Stimulated activated CD8-positive, alpha-beta memory T cell treated with anti-CD3 and anti-CD28 coated beads, Interleukin-15, amount 100 ng/mL, for 24 hours (primary cell): ENCODE measurements at places on chromosomes 2 and 18.

GRCh38 chr2:238631491-238632180, 204.9 kb downstream of the ASB1 start:
- DNase-seq = no peak

DNA sequence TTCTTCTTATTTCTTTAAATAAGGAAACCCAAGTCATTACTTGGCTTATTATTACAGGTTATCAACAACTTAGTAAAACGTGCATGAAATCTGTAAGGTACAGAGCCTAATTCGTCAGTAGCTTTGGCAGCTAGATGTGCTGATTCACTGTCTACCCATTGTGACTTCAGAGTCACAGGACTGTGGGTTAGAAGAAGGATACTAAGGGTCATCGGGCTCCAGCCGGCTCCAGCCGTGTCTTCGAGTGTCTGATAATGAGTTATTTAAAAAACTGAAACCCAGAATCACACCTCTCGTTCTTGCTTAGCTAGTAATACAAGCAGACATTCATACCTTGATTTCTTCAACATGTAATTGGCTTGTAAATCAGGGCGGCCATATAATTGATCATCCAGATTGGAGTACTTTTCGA, 170.5 kb downstream of the FMNL2 start:
- DNase-seq = no peak

- no peak for DNase-seq
These were observed 83.7 kb upstream of the UBXN4 start for GRCh38 chr2:135657806-135658582.

DNA sequence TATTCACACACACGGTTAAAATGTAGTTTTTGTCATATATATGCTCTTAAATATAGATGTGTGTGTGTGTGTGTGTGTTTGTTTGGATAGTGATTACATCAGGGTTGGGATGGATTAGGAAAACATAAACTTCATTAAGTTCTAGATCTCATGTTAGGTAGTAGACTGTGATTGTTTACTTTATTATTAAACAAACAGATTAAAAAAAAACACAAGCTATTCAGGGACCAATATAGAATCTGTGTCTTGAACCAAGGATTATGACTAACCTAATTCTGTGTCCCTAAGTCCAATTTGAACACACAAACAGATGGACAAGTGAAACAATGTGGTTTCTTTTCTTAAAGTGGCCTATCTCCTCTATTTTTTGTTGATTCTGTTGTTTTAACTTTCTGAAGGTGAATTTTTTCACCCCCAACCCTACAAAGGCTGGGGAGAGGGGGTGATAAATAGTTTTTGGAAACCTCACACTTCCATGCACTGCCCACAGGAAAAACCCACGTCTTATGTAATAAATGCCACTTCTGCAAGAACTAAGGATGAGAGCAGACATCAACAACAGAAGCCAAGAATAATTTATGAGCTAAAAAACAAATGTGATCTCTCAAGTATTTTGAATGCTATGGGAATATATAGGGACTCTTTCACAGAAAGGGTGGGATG, 40.7 kb downstream of the IL1R2 start:
- DNase-seq = no peak
